ENCODE measurements at places on chromosomes 5 and 9. TPM values are rescaled to one million over a fixed set of nuclear protein-coding genes. Genes with fewer than 3 reads are reported as not detected.

The LCN1 gene
- total RNA-seq = not detected

The PIP5K1B gene
- total RNA-seq = not detected

The RGS7BP gene
- total RNA-seq = 0.97 TPM

The BNC2 gene
- 0.80 TPM for total RNA-seq
